ENCODE measurements at places on chromosomes 1 and 21.

GRCh38 chr1:119293797-119294196 is 74.8 kb upstream of the HAO2 start:
- DNase-seq, result no peak

DNA sequence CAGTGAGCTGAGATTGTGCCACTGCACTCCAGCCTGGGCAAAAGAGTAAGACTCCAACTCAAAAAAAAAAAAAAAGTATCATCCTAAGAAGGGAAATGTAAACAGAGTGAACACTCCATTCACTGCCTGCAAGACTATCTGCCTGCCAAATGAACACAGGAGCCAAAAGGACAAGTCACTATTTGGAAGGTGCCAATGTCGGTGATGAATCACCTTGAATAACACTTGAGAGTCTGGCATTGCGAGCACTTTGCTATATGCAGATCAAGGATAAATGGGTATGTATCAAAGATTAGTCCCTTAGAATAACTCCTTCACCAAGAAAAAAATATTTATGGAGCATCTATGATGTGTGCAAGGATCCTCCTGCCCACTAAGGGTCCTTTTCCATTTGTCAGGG is 6.6 kb downstream of the UBR4 start:
- no peak for DNase-seq

DNA sequence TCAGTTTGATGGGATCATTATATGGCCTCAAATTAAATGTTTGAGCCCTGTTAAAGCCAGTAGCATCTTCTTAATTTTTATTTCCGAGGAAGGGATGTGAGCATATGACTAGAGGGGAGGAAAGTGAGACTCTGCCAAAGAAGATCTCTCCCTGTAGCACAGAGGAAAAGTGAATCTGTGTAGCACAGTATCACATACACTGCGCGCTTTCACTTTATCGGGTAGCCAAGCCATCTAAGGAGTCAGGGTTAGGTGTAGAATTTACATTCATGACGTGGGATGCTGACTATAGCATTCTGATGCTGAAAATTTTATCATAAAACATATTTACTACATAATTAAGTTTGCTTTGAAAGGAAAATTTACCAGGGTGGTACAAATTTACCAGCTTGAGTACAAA is 24.0 kb downstream of the LRRC8D start:
- DNase-seq, result peak; percentile 41

GRCh38 chr1:98903261-98903660 is 101.4 kb downstream of the PLPPR5 start:
- no peak for DNase-seq

Data from CD4-positive, alpha-beta T cell treated with Interleukin-6 for 4 hours (primary cell).